ENCODE measurements at places on chromosomes 2 and 18.
A peak's percentile ranks its signal among the peaks of the same experiment; 100 is the strongest.

DNA sequence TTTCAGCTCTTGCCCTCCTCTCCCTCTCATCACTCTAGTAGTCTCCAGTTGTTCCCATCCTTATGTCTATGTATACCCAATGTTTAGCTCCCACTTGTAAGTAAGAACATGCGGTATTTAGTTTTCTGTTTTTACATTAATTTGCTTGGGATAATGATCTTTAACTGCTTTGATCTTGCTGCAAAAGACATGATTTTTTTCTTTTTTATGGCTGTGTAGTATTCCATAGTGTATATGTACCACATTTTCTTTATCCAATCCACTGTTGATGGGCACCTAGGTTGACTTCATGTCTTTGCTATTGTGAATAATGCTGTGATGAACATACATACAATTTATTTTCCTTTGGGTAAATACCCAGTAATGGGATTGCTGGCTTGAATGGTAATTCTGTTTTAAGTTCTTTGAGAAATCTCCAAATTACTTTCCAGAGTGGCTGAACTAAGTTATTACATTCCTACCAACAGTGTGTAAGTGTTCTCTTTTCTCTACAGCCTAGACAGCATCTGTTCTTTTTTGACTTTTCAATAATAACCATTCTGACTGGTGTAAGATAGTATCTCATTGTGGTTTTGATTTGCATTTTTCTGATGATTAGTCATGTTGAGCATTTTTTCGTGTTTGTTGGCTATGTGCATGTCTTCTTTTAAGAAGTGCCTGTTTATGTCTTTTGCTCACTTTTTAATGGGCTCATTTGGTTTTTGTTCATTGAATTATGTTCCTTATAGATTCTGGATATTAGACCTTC is 179.6 kb upstream of the SLC39A10 start:
- no peak for DNase-seq

DNA sequence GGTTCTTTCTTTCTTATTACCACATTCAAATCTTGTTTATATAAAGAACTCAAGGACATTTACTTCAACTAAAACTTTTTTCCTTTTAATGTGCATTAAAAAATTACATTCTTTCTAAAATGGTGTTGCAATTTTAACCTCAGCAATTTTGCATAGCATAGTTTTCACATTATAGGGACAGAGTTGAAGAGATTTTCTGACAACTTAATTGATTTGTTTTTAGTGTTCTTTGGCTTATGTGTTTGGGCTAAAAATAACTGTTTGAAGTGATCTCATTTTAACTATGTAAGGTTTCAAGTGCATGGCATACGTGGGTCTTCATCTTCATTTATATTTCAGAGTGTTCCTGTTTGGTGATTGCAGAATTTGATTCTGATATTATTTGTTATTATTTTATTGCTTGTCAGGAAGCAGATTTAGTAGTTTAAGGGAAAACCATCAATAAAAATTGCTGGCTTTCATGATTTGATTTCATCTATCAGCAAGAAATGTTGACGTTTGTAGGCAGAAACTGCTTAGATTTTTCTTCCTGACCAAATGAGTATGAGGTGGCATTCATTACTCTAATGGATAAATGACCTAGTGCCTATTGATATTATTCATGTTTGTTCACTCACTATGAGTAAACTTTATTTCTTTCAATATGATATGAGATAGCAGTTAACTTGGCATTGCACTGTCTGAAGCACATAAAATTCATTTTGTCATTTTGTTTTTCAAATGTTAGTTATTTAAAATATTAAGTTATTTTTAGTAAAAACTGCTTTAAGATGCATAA is 398.4 kb downstream of the NUP35 start:
- no peak for DNase-seq

- DNase-seq, result no peak
Observed at GRCh38 chr2:54830546-54830945, 107.1 kb downstream of the EML6 start.

DNA sequence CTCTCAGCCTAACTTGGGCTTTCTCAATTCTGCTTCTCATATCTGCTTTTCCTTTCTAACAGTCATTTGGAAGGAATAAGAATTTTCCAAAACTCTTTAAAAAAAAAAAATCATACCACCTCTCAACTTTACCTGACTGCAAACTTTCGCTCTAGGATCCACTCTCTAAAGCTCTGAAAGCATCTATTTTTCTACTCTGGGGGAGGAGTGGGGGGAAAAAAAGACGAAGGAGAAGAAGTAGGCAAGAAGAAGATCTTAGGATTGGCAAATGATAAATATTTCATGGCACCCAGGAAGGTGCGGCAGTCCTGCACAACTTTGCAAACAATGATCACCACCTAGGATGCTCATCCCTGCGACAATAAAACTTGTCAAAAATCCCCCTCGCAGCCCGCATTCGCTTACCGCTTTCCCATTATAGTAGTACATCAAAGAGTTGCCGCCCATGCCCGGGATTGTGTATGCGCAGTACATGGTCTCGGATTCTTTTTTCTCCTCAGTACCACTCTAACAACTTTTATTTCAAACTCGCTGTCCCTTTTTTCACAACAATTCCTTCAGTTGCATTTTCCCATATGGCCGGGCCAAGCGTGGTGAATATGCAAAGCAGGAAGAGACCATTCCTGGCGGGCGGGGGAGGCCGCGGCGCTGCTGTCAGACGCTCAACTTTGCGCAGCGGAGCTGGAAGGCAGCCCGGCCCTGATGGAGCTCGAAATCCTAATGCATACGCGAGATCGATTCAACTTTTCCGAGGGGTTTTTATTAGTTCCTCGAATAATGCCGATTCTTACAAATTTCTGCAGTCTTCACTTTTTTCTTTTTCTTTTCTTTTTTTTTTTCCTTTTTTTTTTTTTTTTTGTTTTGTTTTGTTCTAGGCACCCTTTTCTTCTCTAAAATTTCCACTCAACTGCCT is 266.5 kb downstream of the TCF4 start:
- DNase-seq, result peak; percentile 12

DNA sequence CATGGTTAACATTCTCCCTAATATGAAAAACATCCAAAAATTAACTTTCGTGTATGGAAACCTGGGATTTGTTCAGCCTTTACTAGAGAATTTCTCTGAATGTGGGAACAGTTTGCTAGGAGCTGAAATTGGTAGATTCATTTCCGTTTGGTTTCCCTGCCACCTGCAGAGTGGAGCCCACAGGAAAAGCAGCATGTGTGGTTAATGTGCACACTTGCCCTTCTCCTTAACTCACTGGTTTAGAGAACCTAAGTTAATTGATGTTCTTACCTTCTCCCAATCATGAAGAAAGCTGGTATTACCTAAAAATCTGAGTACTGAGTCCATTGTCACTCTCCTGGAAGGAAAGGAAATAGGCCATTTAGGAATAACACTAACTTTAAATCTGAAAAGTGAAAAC is 37.6 kb upstream of the ASXL3 start:
- no peak for DNase-seq

DNA sequence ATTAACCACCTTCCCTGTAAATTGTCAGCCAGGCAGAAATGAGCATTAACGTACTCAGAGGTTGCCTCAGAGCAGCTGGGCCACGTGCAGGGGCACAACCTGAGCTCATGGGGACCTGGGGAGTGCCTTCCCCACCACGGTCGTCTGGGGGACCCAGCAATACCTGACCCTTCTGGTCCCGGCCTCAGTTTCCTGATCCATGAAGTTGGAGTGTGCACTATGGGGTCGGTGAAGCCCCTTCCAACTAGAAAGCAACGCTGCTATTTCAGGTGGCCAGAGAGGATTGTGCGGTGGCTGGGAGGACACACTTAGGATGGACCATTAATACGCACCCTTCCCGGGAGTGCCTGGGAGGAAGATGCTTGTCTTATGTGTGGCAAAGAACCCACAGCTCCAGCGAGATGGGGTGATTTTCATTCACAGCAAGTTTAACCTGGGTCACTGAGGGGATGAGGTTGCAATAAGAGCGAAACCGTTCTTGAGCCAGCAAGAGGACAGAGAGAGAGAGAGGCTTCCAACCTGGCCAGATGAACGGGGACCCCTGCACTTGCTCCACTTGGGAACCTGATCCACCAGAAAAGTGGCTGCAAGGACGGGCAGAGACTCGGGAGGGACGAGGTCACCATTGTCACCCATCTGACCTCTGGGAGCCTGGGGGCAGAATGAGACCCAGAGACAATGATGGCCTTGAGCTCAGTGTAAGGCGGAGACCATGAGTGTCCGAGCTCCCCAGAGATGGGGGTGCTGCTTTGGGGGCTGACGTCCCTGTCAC is 36.2 kb downstream of the NGEF start:
- DNase-seq, result no peak

DNA sequence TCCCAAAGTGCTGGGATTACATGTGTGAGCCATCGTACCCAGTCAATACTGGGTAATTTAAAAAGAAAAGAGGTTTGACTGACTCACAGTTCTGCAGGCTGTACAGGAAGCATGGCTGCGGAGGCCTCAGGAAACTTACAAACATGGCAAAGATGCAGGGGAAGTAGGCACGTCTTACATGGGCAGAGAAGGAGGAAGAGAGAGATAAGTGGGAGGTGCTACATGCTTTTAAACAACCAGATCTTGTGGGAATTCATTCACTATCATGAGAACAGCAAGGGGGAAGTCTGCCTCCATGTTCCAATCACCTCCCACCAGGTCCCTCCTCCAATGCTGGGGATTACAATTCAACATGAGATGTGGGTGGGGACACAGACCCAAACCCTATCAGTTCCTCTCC is 192.5 kb downstream of the ATAD2B start:
- no peak for DNase-seq

DNA sequence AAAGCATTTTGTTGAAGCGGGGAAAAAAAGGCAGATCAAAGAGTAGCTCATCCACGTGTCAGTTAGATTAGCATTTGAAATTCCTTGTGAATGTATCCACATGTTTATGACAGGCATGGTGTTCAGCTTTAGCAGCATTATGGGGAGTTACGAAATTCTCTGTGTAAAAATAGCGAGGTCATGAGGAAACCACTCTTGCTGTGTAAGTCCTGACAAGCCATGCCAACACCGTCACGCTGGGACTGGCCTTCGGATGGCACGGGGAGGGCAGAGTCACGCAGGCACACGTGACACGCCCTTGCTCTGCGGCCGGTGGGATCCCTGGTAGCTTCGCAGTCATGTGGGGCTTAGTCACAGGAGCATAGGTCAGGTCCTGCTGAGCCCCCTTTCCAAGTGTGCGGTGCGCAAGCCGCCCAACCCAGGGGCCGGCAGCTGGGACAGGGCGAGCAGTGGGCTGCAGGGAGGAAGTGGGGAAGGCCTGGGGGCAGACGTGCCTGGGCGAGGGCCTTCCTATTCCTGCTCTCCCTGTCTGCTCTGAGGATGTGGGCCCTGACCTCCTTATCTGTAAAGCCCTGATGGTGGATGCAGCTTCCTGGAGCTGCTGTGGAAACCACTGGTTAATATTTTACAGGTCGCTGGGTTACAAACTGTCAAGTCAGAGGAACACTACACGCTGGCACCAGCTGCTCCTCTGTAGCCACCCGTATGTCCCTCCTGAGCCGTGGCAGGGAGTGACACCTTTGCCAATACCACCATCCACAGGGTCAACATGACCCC is 18.0 kb downstream of the MBP start:
- no peak for DNase-seq

DNA sequence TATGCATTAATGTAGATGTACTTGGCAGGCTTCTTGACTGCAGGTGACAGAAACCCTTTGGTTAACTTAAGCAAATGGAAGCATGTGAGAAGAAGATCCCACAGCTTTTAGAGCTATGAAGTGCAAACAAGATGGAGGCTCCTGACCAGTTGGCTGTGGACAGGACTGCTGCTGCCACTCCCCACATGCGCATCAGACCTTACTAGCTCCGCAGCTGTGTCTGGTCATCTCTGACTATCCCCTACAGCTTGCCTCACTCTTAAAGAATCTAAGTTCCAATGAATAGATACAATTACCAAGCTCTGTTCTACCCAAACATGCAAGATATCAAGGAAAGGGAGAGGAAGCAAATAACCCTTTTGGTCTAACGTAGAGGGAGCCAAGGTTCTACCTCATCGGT is 587.6 kb downstream of the DSC3 start:
- DNase-seq, result no peak

DNA sequence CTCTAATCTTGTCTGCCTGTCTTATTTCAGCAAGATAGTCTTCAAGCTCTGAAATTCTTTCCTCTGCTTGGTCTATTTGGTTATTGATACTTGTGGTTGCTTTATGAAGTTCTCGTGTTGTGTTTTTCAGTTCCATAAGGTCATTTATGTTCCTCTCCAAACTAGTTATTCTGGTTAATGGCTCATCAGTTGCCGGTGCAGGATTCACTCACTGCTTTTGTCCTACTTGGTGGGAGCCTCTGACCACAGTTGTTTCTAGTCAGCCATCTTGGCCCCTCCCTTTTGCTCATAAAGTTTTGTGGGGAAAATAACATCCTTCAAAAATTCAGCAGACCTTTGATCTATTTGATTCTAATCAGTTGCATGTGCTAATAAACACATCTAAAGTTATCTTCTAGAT is 158.6 kb upstream of the PARD3B start:
- DNase-seq, result no peak

DNA sequence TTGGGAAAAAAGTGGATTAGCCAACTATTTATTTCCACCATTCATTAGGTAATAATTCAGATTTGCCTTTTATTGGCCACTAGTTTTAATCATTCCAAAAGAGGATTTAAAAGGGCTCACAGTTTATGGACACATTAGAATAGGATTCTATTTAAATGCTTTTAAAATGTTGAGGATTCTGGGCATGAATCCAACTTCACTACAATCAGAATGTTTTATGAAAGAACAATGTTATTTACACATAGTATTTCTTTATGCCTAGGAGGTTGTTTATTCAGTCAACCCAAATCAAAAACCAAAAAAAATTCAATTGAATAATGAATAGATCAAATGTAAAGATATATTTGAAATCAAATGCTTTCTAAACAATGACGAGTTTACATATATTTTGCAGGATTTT is 232.2 kb downstream of the GULP1 start:
- DNase-seq, result no peak

DNA sequence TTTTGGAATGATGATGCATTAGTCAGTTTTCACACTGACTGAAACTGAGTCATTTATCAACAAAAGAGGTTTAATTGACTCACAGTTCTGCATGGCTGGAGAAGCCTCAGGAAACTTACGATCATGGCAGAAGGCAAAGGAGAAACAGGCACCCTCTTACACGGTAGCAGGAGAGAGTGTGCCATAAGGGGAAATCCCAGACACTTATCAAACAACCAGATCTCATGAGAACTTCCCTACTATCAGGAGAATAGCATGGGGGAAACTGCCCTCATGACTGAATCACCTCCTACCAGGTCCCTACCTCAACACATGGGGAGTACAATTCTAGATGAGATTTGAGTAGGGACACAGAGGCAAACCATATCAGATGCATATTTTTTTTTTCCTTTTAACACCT is 504.5 kb upstream of the VRK2 start:
- no peak for DNase-seq

GRCh38 chr2:113407446-113408099 is 29.9 kb upstream of the ZNG1B start:
- DNase-seq, result no peak

- DNase-seq, result no peak
Observed at GRCh38 chr2:6008726-6009125, 316.5 kb downstream of the SOX11 start.

GRCh38 chr2:236290742-236291425 is 26.7 kb upstream of the ASB18 start:
- DNase-seq, result no peak

- no peak for DNase-seq
Observed at GRCh38 chr2:144351687-144352086, 168.2 kb downstream of the ZEB2 start.

Measured in stimulated activated CD8-positive, alpha-beta memory T cell treated with anti-CD3 and anti-CD28 coated beads, Interleukin-2, amount 100 ng/mL, for 1 hour (primary cell).